Urinary bladder (tissue), 4 donors: ENCODE measurements at places on chromosomes 2 and 18. TPM values are rescaled to one million over a fixed set of nuclear protein-coding genes. Genes with fewer than 3 reads are reported as not detected.

The CRYBA2 gene
- not detected for total RNA-seq

The SLC19A3 gene
- 1.4 TPM for total RNA-seq

The CTAGE1 gene
- total RNA-seq = not detected

The CCDC121 gene
- total RNA-seq = 11.1 TPM

The NDUFV2 gene
- 116 TPM for total RNA-seq

The LYG2 gene
- total RNA-seq = not detected

The WDR7 gene
- total RNA-seq = 70.8 TPM

The ACOXL gene
- total RNA-seq = 6.2 TPM

The ASPRV1 gene
- 2.9 TPM for total RNA-seq

The CD207 gene
- not detected for total RNA-seq

The RAB27B gene
- total RNA-seq = 19.8 TPM

The TTC27 gene
- 22.9 TPM for total RNA-seq

The MERTK gene
- total RNA-seq = 17.6 TPM

The FBXO41 gene
- total RNA-seq = 0.32 TPM

The ASB18 gene
- total RNA-seq = not detected

The KIF5C gene
- total RNA-seq = 10.8 TPM

The REG1B gene
- not detected for total RNA-seq

The DCDC2C gene
- total RNA-seq = 0.48 TPM

The CRYGC gene
- total RNA-seq = not detected
